ENCODE measurements at places on chromosomes 12 and 14.
A peak's percentile ranks its signal among the peaks of the same experiment; 100 is the strongest.

DNA sequence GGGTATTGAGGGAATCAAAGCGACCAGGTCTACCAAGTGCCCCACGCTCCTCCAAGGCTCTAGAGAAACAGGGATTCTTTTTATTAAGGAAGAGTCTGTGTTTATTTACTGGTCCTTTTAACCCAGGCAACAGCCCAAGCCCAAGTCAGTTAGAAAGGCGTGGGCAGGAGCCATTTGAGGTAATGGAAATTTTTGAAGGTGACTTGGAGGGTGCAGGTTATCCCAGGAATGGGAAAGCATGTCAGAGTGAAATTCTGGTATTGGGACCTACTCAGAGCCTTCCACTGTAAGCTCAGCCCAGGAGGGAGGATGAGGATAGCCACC is 2.9 kb downstream of the SLC6A12 start:
- no peak for DNase-seq

GRCh38 chr14:75339059-75339458 is 60.4 kb downstream of the FOS start:
- no peak for DNase-seq

- DNase-seq = no peak
Measured at GRCh38 chr14:48331421-48331820, 656.0 kb upstream of the MDGA2 start.

DNA sequence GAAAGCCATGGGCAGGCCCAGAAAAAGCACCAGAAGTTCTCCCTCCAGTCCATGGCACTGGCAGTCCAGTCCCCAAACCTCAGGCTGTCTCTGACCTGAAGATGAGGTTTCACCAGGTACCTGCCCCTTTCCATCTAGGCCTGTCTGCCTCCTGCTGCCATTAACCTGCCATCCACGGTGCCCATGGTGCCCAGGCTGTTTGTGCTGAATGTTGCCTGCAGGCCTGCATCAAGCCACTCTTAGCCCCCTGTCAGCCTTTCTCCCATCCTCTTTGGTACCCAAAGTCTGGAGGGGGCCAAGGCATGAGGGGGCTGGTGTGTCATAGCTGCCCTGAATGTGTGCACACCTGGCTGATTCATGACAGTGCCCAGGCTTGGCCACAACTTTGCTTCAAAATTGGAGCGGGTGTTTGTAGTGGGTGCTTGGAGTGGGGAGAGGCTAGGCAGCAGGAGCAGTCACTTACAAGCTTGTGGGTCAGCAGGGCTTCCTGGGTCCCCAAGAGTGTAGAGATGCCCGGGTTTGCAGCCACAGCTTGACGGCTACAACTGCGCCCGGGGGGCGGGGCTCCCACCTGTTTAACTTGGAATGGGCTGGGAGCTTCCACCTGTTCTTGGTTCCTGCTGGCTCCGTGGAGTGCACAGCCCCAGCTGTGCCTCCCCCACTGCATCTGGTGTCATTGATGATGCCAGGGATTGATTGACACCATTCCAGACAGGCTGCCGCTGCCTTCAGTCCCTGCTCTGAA is 88.5 kb downstream of the GPHN start:
- no peak for DNase-seq

GRCh38 chr12:2251526-2252209 is 198.9 kb downstream of the CACNA1C start:
- DNase-seq = no peak

DNA sequence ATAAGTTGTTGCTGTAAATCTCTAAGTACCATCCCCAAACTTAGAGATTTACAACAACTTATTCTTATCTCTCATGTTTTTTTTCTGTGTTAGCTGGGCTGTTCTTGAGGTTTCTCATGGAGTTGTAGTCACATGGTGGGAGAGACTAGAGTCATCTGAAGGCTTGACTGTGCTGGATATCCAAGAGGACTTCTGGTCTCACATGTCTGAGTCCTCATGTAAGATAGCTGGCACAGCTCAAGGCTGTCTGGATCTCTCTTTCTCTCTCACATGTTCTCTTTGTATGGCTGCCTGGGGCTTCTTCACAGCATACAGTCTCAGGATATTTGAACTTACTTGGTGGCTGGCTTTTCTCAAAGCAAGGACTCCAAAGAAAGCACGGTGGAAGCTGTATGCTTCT is 63.8 kb downstream of the DACT1 start:
- DNase-seq = no peak

GRCh38 chr14:35344107-35344807 is 52.1 kb downstream of the PSMA6 start:
- no peak for DNase-seq

DNA sequence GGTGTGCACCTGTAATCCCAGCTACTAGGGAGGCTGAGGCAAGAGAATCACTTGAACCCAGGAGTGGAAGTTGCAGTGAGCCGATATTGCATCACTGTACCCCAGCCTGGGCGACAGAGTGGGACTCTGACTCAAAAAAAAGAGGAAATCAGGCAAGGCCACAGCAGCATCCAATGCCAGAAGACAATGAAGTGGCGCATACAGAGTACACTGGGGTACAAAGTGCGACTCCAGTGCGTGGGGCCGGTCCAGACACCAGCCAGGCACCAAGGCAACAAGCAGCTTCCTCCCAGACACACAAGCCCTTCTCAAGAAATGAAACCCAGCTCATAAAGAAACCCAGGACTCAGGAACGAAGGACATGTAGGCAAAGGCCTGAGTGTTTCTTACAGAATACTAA is 28.2 kb downstream of the TTC7B start:
- no peak for DNase-seq

- no peak for DNase-seq
Measured at GRCh38 chr12:23083267-23083666, 458.3 kb downstream of the ETNK1 start.

DNA sequence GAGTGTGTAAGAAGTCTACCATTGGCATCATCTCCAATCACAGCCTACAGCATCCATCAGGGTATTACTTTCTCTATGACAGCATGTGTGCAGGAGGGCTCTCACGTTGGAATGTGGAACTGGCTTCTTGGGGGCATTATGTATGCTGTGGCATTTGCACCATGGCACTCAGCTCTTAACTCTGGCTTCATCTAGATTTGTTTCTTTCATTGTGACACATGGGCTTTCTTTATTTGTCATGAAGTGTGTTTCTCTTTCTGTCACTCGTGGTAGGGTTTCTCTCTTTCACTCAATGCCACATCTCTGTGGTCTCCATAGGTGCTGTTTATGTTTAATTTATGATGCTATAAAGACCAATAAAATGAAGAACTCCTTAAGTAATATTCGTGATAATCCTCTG is 191.2 kb upstream of the GARIN2 start:
- DNase-seq = no peak

GRCh38 chr12:53777936-53778644 is 26.3 kb upstream of the CISTR start:
- no peak for DNase-seq

DNA sequence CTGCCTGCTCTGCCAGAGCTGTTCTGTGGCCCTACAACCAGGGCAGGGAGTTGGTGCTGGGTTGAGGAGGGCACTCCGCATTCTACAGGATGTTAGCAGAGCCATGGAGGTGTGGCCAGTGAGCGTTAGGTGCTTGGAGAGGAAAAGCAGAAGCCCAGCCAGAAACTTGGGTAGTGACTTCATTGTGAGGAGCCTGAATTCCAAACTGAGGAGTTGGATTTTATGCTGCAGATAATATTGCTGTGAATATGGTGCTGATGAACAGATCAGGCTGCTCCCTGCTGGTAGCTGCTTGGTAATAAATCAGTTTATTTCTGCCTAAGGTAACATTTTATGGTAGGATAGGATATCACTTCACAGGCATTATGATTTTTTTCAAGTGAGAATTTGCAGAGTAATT is 7.1 kb upstream of the CCDC175 start:
- no peak for DNase-seq

- DNase-seq = no peak
Measured at GRCh38 chr12:73374360-73374759, 1102.2 kb downstream of the TRHDE start.

- DNase-seq = peak; percentile 29
Measured at GRCh38 chr14:101017209-101017608, 113.7 kb upstream of the RTL1 start.

DNA sequence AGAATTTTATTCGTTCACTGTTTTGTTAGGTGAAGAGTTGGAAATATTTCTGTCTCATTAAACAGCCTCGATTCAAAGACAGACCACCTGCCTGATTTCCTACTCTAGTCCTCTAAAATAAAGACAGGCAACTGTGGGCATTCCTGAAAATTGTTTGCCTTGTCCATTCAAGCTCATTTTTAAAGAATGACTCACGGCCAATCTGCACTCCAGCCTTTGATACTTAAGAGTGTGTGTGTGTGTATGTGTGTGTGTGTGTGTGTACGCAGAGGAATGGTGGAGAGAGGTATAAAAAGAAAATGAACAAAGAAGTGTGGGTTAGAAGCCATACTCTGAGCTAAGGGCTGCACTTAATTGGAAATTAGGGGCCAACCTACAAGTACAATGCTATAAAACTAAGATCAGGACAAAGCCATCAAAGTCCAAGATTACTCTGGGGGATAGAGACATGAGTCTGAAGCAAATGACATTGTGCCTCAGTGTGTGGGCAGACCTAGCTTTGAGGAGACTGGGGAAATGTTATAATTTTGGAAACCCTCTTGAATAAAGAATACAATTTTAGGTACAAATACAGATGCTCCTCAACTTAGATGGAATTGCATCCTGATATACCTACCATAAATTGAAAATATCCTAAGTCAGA is 45.6 kb upstream of the SOCS2 start:
- no peak for DNase-seq

DNA sequence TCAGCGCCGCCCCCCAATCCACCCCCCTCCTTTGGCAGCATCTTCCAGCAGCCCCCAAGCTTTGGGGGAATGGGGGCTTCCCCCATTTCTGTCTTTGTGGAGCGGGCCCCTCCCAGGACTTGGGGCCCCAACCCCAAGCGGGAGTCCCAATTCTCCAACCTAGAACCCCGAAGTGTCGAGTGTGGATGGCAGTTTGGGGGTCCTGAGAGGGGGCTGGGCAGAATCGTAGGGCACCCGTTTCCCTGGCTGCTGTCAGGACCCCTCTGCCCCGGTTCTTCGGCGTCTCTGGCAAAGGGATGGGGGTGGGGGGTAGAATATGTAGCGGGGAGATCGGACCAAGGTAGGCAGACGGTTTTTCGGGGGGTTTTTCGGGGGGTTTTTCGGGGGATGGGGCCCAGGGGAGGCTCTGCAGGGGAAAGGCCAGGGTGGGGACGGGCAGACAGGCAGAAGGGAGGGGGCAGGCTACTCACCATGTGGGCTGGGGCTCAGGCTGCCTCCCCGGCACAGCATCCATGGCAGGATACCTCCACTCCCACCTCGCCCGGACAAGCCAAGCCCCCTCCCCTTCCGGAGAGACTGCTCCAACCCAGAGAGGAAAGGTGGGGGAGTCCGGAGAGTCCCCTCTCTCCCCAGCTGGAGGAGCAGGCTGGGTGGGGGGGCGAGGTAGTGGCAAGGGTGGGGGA is 739 bp downstream of the JPH4 start:
- DNase-seq = no peak

DNA sequence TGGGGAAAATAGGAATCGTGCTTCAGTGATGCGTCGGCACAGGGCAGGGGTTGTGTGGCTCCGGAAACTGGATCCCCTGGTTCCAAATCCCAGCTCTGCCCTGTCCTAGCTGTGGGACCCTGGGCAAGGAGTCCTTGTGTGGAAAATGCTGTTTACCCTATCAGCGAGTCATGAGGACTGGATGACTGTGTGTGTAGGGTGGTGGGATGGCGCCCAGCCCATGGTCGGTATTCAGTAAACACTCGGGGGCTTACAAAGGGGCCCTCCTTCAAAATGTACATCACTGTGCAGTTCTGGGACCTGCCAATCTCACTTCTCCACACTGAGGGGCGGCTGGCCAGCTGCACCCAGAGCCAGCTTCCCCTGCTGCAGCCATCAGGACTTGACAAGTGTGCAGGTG is 24.4 kb downstream of the BRI3BP start:
- DNase-seq = no peak

- no peak for DNase-seq
Measured at GRCh38 chr14:71193663-71194062, 286.4 kb downstream of the PCNX1 start.

- DNase-seq = no peak
Measured at GRCh38 chr14:55339770-55340169, 68.5 kb downstream of the FBXO34 start.

- DNase-seq = no peak
Measured at GRCh38 chr14:24256960-24257359, 6.0 kb downstream of the TGM1 start.

GRCh38 chr12:113782873-113783272 is 183.3 kb downstream of the RBM19 start:
- DNase-seq = no peak
